ENCODE measurements at places on chromosomes 2 and 18.

DNA sequence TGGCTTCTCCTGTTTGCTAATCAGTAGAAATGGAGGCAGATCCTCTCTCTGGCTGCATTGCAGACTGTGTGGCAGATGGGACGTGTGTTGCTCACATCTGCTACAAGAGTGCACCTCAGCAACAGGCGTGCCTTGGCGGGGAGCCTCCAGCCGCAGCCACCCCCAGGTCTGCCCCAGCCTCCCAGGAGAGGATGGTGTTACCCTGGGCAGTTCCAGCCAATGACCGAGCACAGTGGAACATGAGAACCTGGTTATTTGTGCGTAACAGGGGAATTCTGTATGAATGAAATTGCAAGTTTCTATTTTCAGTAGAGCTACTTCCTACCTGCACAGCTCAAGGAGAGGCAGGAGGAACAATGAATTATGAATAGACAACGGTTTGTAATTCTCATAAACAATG is 130.6 kb upstream of the CBLN2 start:
- DNase-seq, result no peak

DNA sequence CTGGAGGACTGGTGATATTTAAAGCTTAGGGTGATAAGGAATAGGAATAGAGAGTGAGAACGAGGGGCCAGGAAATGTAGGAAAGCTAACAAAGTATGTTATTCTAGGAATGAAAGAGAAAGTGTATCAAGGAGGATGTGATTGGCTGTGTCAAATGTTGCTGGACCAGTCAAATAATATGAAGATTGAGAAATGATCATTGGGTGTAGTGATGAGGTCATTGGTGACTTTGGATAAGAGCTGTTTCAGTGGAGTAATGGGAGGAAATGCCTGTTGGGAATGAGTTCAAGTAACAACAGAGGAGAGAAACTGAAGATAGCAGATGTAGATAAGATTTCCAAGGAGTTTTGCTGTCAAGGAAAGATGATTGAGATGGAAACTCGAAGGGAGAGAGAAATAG is 74.4 kb downstream of the UBE2E3 start:
- no peak for DNase-seq

DNA sequence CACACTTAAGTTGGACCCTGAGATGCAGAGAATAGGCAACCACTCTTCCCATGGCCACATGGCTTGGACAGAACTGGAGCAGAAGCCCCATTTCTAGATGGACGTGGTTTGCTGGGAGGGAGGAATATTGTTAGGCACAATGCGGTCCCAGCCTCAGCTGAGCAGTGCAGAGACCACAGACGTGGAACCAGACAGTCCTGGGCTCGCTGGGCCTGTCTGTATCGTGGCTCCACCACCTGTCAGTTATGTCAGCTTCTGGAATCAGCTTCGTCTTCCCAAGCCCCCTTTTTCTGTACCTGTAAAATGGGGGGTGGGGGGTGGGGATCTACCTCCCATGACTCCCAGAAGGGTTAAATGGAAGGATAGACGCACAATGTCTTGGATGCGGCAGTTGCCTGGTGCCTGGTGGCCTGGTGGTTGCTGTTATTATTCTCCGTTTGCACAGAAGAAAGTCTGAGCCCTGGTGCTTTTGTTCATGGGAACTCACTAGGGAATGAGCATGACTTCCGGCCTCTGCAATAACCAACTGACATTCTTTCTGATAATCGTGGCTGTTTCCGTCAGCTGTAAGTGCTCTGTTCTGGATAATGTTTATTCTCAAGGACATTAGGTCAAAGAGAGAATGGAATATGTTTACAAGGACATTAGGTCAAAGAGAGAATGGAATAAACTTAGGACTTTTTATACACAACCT is 31.4 kb downstream of the COLEC11 start:
- DNase-seq, result no peak

- DNase-seq, result no peak
Measured at GRCh38 chr2:70716951-70717350, 51.0 kb downstream of the ADD2 start.

DNA sequence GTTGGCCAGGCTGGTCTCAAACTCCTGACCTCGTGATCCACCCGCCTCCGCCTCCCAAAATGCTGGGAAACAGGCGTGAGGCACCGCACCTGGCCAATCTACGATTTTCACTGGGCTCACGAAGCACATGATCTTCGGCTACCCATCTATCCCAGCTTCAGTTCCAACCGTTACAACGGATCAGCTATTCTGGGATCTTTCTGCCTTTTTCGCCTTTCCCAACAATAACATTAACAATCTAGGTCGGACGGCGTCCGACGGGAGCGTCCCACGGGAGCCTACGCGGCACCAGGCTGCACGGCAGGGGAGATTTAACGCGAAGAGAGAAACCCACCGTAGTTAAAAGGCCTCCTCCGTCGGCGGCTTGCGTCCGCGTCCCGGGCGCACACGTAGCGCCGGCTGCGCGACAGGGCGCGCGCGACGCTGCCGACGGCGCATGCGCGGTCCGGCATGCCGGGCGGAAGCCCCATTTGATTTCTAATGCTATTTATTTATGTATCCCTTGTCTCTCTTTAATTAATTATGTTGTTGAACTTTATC is at the start of gene MSL3B:
MSL3B (minus strand) TSS at position 394 of the 540 bp plus-strand sequence.
- DNase-seq, result peak; percentile 79

DNA sequence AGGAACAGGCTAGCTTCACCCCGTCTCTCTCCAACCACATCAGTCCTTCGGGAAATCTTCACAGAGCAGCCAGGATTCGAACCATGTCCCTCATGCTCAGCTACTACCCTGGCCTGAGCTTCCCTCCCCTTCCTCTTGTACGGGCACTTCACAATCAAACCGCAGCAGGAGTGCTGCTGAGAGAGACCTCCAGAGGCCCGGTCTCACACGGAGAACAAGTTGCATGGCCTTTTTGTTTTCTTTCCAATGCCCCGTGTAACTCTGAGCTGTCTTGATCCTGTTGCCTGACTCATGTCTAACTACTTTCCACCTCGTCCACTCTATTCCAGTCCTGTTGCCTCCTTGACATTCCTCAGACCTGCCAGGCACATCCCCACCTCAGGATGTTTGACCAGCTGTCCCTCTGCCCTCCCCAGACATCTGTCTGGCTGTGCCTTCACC is 25.4 kb downstream of the FBLN7 start:
- DNase-seq, result no peak

DNA sequence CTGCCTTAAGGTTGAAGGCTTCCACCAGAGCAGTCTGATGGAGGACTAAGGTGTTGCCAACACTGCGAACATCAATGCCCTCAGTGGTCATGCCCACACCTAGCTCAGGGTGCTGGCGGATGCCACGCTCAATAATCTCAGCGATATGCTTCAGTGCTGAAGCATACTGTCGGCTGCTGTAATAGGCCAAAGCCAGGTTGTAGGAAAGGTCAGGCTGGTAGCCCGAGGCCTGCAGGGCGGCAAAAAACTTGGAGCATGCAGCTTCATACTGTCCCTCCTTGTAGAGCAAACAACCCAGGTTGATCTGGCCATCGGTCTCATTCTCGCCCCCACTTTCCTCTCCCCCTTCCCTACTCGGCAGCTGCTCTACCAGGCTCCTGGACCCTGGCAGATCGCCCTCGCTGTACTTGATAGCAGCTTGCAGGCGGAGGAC is 159.4 kb downstream of the AGPS start:
- DNase-seq, result peak; percentile 45

GRCh38 chr2:79375817-79376216 is 137.0 kb upstream of the CTNNA2 start:
- no peak for DNase-seq

- peak; percentile 75 for DNase-seq
Measured at GRCh38 chr18:12657684-12658425, at the start of gene SPIRE1. Gene SPIRE1, minus strand, starts transcription at chr18:12658107. Its CDS starts 241 bp downstream, at chr18:12657866.

GRCh38 chr2:231666171-231667095 is 41.9 kb upstream of the PTMA start:
- no peak for DNase-seq

DNA sequence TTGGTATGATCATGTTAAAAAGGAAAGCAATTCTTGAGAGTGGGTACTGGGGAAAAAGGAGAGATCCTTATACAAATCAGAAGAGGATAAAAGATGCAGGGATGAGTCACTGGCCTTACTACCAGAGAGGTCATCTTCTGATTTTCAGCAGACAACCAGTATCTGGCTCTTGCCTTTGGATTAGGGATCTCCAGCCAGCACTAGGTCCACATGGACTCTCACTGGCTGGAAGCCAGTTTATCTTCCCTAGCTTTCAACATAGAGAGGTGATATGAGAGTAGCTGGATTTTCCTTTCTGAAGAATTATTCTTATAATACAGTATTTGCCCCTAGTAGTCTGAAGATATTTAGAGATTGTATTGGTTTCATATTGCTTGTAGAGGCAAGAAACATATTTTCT is 30.2 kb downstream of the CERKL start:
- DNase-seq, result no peak

DNA sequence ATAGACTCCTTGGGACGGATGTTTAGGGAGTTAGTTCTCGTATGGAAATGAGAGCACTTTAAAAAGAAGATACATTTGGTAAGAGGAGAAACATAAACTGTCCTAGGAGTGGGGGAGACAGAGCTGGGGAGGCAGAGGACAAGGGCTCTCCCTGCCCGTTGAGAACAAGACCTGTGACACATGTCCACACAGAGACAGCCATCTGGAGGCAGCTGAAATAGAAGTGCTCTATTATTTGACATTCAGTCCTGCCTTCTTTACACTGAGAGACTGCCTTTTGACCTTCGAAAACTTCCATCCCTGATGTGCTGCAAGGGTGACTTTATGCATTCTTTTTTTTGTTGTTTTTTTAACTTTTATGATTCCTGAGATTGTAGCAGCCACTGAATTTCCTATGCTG is 150.1 kb downstream of the UXS1 start:
- no peak for DNase-seq

DNA sequence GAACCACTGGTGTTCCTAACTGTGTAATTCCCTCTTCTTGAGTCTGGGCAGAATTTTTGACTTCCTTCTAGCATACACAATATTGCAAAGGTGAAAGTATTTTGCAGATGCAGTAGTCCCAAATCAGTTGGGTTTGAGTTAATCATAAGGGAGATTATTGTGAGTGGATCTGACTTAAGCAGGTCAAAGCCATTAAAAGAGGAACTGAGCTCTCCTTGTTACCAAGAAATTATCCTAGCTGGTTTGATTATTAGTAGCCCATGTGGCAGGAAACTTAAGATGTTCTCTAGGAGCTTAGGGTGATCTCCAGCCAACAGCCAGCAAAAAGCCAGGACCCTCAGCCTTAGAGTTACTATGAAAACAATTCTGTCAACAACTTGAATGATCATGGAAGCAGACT is 221.8 kb downstream of the RPIA start:
- no peak for DNase-seq

DNA sequence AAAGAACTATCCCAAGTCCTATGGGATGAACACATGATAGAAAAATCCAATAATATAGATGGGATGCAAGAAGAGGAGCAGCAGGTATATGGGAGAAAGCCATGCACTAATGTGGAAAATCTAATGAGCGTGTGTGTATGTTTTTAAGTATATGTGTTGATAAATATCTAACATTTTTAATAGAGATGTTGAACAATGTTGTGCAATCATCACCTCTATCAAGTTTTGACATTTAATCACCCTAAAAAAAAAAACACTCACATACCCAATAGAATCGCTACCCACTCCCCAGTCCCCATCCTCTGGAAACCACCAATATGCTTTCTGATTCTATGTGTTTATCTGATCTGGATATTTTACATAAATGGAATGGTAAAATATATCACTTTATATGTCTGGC is 983.7 kb downstream of the SUCLG1 start:
- DNase-seq, result no peak

DNA sequence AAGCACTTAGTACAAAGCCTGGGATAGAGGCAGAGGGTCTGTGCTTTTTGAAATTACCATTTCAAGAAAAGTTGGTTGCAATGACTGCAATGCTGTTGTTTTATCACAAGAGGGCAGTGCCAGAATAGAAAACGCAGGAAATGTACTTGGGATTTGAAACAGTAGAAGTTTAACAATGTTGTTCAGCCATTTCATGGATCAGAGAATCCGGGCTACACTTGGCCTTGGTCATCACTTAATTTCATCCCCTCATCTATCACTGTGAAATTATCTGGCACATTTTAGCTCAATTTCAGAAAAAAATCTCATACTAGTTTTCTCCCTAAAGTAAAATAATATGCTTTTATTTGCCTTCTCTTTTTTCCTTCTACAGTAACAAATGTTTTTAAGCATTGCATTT is 70.8 kb downstream of the RAPGEF4 start:
- peak; percentile 31 for DNase-seq

GRCh38 chr2:239865059-239865639 is 160.0 kb downstream of the NDUFA10 start:
- DNase-seq, result no peak

DNA sequence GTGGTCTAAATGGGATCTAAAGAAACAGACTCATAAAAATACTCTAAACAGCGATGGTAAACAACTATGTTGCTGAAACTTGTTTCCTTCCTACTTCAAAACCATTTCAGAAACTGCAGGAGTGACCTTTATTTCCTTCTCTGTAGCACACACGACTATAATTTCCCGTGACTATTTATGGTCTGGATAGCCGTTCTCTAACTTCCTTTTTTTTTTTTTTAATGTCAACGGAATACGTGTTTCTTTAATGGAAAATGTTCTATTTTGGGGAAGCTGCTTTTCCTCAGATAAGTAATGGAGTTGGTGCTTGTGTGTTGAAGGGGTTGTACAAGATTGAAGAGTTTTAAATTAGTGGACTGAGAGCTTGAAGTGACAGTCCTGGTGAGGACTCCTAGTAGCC is 224.1 kb downstream of the PHLPP1 start:
- DNase-seq, result no peak

GRCh38 chr2:118473846-118474540 is 373.5 kb downstream of the EN1 start:
- no peak for DNase-seq

DNA sequence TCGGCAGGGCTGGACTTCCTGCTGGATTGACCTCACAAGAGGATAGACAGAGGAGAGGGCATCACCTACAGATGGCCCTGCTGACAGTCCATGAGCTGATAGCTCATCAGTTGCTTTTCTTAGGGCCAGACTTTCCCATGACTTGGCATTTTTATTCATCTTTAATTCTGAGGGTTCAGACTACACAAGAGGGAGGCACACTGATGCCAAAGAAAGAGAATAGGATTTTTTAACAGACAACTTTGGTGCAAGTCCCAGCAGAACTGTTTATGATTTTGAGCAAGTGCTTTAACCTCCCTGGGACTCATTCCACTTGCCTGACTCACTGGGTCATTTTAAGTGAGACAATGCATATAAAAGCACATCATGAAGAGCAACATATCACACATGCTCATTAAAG is 299.2 kb downstream of the INSIG2 start:
- no peak for DNase-seq

- DNase-seq, result no peak
Measured at GRCh38 chr18:21063011-21063410, 48.6 kb downstream of the ROCK1 start.

GRCh38 chr2:235263205-235264120 is 230.4 kb upstream of the AGAP1 start:
- no peak for DNase-seq

GRCh38 chr2:9974343-9974742 is 22.9 kb downstream of the GRHL1 start:
- no peak for DNase-seq

DNA sequence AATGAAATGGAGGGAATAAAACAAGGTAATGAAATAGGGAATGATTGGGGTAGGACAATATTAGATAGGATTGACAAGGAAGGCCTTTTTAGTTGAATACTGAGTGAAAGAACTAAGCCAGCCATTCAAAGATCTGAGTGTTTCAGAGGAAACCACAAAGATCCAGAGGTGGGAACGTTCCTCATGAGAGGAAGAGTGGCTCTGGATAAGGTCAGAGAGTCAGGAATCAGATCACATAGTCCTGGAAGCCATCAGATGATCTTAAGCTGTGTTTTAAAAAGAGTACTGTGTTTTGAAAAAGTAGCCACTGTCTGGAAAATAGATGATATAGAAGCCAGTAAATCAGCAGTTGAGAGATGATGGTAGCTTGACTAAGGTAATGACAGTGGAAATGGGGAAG is 11.8 kb downstream of the TTLL4 start:
- no peak for DNase-seq

Data from NCI-H345 (cell line).